CD4-positive, alpha-beta T cell treated with Interleukin-12 subunit alpha and Interleukin-12 subunit beta, for 1 hour (primary cell): ENCODE measurements at places on chromosomes 1 and 21.

DNA sequence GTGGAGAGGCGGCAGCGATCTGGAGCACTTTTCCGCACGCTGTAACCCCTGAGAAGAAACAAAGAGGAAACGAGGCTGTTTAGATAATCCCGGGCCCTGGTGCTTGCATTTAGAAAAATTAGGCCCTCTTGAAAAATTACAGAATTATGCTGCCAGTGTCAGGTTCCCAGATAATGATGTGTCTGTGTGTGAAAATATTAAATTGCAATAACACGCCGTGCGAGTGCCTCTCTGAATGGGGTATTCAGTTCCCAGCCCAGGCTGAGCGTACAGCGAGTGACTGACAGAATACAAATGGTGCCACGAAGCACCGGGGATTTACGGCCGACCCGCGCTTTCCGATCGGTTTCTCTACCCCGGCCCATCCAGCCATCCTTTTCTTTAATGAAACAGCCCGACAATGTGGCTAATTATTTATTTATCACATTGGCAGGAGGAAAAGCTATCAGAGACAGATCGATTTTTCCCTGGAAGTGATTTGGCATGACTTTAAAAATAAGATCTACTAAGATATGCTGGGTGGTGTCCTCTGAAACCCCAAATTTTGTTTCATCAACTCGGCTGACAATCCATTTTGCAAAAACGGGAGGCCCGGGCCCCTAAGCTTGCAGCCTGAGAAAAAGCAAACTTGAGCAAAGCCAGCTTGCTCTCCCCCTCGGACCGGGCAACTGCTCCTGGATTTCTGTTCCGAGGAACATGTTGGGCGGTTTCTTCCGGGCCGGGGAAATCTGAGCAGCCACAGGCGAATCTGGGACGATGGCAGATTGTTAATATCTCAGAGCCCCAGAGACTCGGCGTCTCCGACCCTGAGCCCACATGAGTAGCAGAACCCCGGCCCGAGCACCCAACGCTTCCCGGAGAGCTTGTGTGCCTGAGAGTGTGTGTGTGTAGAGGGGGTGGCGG is 11.3 kb downstream of the PRDM16 start:
- DNase-seq = no peak

DNA sequence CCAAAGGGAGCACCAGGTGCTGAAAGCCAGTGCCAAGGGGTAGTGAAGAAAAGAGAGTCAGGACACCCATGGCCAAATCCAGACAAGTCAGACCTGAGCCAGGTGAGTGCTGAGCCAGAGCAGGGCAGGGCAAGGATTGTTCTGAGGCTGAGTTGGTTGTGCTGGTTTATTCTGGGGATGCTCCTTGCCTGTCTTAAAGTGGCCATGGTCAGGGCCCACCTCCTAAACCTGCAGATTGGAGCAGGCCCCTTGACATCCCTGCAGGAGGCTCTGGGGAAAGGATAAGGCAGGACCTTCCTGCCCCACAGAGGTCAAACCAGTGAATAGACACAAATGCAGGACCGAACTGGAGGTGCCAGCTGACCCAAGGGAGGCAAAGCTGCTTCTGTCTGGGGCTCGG is 138.4 kb downstream of the HIVEP3 start:
- no peak for DNase-seq

GRCh38 chr1:4529446-4530165 is 124.8 kb upstream of the AJAP1 start:
- no peak for DNase-seq

DNA sequence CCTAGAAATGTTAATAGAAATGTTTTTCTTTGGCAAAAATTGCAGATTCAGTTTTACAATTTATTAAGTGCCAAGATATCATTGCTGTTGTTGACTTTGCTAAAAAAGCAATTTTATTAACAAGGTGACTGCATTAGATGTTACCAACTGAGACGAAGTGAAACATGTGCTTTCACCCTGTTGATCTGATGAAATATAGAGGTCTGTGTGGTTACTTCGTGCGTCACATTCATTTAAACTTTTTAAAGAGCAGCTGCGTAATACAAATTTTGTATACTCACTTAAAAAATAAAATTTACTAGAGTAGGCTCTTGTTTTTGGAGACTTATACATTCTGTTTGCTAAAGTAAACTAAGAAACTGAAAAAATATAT is 465.7 kb downstream of the USP25 start:
- no peak for DNase-seq

- no peak for DNase-seq
Observed at GRCh38 chr1:110604586-110605148, 1.5 kb downstream of the KCNA2 start.

GRCh38 chr1:160834945-160835565 is 27.6 kb downstream of the CD244 start:
- peak; percentile 59 for DNase-seq

- DNase-seq = no peak
Observed at GRCh38 chr1:117555806-117556205, 50.0 kb upstream of the TENT5C start.

GRCh38 chr1:42427240-42427639 is 28.6 kb downstream of the ZMYND12 start:
- no peak for DNase-seq

- DNase-seq = no peak
Observed at GRCh38 chr1:6313393-6314200, 52.7 kb upstream of the GPR153 start.

DNA sequence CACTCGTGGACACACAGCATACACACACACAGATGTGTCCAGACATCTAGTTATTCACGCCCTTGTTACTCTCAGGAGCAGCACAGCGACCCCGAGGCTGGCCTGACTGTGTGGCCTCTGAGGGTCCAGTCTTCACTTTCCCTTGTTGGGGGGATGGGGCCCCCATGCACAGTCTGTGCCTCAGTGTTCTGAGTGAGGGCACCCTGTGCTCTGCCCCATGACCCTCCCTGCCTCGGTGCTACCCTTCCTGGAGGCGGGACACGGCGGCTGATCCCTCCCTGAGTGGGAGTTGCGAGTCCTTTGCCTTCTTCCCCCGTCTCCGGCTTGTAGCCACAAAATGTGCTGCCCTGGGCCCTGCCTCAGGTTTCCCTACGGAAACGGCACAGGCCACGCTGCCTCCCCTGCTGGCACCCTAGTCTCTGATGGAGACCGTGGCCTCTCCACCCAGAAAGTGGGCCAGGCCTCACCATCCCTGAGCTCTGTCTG is 8.6 kb downstream of the CSTB start:
- DNase-seq = no peak

DNA sequence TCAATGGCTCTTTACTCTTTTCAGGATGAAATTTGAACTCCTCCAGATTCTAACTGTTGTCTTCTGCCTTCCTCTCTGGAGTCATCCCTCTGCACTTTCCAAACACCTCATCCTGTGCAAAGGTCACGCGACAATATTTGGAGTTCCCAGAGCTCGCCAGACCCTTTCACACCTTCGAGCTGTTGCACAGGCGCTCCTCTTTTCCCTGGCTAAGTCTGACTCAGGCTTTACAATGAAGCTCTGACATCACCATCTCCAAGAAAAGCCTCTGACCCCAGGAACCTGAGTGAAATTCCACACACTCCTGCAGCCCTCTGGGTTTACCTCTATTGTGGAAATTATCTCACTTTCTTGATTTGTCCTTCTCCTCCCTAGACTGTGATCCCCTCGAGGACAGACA is 270.3 kb downstream of the RGS7 start:
- no peak for DNase-seq

GRCh38 chr1:156221986-156222692 is 9.3 kb downstream of the PMF1 start:
- no peak for DNase-seq
